Stimulated activated CD8-positive, alpha-beta memory T cell treated with anti-CD3 and anti-CD28 coated beads, Interleukin-7, amount 100 ng/mL, for 24 hours (primary cell): ENCODE measurements at places on chromosomes 1 and 21.

DNA sequence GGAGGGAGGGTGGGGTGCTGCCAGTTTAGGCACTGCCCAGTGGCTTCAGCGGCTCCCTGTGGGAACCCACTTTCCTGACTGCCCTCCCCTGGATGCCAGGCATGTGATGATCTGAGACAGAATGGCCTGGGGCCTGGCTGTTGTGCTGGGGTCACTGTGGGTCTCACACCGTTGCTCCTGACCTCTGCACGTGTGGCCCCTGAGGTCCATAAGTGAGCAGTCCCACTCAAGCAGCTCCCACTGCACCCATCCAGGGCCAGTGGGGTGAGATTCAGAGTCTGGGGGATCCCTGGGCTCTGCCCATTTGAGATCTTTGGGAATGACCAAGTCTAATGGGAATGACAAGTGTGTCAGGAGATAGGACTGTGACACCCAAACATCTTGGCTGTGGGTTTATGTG lies 18.0 kb downstream of the PODN start:
- DNase-seq, result no peak

GRCh38 chr1:231162970-231163829 lies 1.3 kb downstream of the TRIM67 start:
- no peak for DNase-seq

DNA sequence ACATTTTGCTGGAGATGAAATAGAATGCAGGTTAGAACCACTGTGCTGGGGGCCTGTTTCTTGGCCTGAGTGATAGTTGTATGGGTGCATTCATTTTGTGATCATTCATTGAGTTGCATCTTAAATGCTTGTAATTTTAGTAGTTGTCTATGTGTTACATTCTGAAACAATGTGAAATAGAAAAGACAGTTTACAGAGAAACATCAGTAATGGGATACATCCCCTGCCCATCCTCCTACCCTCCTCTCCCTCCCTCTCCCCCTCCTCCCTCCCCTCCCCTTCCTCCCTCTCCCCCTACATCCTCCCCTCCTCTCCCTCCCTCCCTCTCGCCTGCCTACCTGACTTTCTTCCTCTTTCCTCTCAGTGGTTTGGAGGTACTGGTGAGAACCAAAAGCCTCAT lies 54.5 kb upstream of the COL6A1 start:
- no peak for DNase-seq

DNA sequence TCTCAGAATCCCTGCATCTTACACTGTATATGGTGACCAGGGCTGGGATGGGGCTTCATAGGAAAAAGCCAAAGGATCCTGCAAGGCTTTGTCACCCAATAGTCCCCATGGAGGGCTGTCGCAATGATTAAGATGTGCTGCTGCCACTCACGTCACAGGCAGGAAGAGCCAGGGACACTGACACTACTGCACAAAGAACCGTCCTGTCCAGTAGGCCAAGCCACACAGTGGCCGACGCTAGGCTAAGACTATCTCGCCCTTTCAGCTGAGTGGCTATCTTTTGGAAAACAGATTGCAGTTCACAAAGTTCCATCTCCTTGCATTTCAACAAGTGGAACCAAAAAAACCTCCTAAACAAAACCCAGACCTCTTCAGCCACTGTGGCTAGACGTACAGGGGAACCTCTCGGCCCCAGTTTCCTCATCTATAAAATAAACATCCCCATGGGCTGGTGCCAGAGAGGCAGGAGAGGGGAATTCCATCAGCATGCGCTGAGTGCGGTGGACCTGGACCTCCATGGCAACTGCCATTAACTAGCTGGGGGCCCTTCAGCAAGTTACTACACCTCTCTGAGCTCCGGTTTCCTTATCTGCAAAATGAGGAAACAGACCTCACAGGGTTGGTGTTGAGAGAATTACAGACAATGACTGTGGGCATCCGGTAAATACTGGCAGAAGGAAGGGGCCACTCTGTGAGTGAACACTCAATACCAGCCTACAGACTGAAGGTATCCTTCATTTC lies 8.7 kb downstream of the CAPZB start:
- DNase-seq, result no peak

- DNase-seq, result no peak
These were observed 7.8 kb upstream of the RIPK4 start for GRCh38 chr21:41774467-41775148.

GRCh38 chr1:89037186-89037585 lies 14.5 kb upstream of the GBP3 start:
- DNase-seq, result no peak

GRCh38 chr1:206098242-206098919 lies 18.8 kb downstream of the AVPR1B start:
- DNase-seq, result no peak

- DNase-seq, result no peak
These were observed 5.0 kb upstream of the PMVK start for GRCh38 chr1:154941333-154942013.

GRCh38 chr1:166627558-166627957 lies 211.7 kb upstream of the POGK start:
- no peak for DNase-seq

DNA sequence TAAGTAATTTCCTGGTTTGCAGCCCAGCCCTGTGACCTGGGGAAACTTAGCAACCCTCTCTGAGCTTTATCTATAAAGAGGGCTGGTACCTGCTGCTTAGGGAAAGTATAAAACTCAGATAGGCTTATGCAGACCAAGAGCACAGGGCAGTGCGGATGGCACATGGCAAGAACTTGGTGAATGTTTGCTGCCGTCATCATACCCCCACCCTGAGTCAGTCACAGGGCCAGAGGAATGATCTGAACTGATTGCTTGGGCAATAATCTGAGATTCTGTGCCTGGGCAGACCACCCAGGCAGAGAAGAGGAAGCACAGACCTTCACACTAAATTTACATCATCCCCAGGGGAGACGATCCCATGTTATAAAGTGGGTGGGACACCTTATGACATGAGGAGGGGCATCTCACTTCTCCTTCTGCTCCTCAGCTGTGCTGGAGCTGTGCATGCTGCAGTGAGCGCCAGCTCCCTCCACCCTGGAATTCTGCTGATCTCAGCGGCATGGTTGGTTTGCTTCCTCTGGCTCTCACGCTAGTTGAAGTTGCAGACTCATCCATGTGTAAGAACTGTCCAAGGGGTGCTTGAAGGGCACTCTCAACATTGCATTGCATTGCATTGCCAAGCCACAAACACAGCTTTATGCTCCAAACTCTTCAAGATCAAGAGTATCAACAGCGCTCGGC lies 197.1 kb downstream of the AJAP1 start:
- DNase-seq, result no peak

DNA sequence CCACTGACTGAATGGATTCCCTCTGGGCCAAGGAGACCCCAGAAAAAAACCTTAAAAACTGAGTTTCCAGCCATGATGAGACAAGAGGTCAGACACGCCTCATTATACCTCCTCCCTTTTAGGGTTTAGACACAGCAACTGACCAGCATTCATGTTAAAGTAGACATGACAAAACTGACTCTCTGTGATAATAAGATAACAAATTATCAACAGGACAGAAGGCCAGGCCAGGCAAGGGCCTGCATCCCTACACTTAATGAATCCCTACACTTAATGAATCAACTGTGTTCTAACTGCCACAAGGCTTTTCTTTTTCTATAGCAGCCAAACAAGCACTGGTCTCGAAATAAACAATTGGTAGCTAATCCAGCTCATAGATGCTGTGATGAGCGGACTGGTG lies 33.3 kb upstream of the FAM89A start:
- DNase-seq, result no peak

GRCh38 chr1:100736746-100737145 lies 17.2 kb downstream of the VCAM1 start:
- DNase-seq, result no peak

DNA sequence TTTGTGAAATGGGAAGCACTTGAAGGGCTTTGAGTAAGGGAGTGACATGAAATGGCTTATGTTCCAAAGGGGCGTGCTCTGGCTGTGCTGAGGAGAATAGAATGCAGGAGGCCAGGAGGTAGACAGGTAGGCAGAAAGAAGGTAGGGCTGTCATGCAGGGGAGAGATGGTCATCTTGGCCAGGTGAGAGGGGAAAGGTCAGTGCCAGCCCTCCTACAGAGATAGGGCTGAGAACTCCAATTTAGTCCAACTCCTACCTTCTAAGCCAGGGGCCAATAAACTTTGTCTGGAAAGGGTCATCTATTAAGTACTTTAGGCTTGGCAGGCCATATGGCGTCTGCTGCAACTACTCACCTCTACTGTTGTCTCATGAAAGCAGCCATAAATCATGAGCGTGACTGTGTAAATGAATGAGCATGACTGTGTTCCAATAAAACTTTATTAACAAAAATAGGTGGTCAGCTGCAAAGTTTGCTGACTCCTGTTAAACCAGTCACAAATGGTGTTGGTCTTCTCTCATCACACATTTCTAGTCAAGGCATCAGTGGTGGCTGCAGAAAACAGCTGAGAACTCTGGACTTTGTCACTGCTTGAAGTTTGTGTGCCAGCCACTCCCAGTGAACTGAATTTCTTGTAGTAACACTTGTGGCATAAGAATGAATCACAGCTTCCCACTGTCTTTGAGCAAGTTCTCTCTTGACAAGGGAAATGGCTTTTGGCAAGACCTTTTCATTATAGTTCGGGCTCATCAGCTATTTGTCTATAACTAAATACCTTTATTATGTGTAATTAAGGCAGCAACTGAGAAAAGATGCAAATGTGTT lies 32.0 kb upstream of the CD2 start:
- no peak for DNase-seq

GRCh38 chr1:7541629-7542028 lies 229.5 kb upstream of the VAMP3 start:
- no peak for DNase-seq

- DNase-seq, result no peak
These were observed 71.5 kb upstream of the NR5A2 start for GRCh38 chr1:199956005-199956404.

- no peak for DNase-seq
These were observed 485.3 kb upstream of the PTBP2 start for GRCh38 chr1:96236156-96236739.

DNA sequence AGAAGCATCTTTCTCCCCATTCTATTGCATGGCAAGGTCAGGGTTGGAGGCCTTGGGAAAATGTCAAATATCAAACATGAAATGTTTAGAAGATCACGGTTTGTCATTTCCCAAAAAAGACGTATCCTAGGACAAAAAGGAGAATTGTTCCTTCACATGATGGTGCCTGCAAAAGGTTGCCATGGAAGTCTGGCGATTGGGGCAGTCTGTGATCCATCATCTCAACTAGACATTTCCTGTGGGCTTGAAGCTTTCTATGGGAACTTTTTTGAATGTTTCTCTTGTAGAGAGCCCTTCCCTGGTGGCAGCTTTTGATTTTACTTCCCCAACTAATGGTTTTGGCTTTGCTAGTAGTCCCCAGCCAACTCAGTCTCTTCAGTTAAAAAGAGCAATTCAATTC lies 106.3 kb downstream of the TGFB2 start:
- DNase-seq, result no peak

GRCh38 chr1:174090471-174090870 lies 68.3 kb upstream of the RC3H1 start:
- DNase-seq, result no peak

GRCh38 chr1:201020040-201020591 lies 3.4 kb downstream of the KIF21B start:
- no peak for DNase-seq
